Activated T-helper 17 cell treated with anti-CD3 and anti-CD28 coated beads, Interleukin-2, amount 50 U/mL, for 72 hours (primary cell): ENCODE measurements at places on chromosomes 11 and 22. TPM values are rescaled to one million over a fixed set of nuclear protein-coding genes. Genes with fewer than 3 reads are reported as not detected.

Gene IL18BP
- 18.4 TPM for total RNA-seq

Gene MUC5AC
- total RNA-seq, result not detected

DNA sequence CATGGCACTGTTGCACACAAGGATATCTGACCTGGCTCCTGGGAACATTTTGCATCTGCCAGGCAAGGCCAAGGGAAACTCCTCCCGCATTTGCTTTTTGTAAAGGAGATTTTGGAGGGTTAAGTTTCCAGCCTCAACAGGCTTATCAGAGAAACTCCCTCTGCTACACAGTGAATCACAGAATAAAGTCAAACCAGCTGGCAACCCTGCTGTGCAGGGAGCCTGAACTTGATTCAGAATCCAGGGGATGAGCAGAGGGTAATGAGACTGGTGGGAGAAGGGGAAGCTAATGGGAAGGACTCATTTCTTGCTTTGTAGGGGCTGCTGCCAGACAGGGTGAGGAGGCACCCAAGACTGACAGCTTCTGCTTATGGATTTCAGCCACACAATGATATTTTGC is 185.3 kb upstream of the ISX start:
- ATAC-seq, result no peak

- no peak for ATAC-seq
These were observed 35.2 kb downstream of the BTG4 start for GRCh38 chr11:111476956-111477355.

DNA sequence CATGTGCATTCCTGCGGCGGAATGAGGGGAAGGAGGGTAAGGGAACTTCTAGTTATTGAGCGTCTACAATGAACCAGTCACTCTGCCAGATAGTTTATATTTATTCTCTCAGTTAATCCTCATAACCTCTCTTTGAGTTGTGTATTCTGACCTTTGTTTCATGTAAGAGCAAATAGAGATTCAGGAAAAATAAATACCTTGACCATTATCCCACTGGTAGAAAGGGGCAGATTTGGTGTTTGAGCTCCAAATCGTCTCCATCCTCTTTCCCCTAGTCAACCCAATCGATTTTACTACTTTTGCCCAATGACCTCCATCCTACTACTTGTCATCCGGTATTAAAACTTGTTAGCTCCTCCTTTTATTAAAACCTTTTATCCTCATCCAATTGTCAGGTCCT is 157.1 kb upstream of the SESN3 start:
- no peak for ATAC-seq

GRCh38 chr22:22692707-22693530 is 48.5 kb downstream of the GGTLC2 start:
- ATAC-seq, result peak; percentile 71
